ENCODE measurements at places on chromosomes 4 and X. TPM values are rescaled to one million over a fixed set of nuclear protein-coding genes. Genes with fewer than 3 reads are reported as not detected.
A peak's percentile ranks its signal among the peaks of the same experiment; 100 is the strongest.

Gene NFXL1
- total RNA-seq = 39.6 TPM

DNA sequence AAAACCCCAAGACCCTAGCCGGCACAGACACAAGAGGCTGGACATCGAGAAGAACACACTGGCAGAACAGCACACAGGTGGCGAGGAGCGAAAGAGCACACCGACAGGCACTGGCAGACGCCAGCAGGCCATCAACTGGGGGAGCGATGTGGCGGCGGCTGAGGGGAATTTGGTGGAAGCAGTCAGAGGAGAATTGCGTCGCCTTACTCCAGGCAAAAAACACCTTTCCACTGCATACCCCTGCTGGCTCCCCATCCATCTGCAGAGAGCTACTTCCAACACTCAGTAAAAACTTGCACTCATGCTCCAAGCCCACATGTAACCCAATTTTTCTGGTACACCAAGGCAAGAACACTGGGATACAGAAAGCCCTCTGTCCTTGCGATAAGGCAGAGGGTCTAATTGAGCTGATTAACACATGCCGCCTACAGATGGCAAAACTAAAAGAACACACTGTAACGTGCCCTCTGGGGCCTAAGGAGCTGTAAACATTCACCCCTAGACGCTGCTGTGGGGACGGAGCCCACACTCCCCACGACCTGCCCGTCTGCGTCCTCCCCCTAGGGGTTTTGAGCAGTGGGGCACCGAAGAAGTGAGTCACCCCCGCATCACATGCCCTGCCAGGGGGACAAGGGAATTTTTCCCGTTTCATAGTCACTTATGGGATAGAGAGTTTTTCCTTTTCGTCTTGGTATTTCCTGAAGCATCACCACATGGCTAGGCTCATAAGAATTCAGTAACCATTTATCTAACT is 262.3 kb downstream of the KCTD8 start:
- DNase-seq = no peak

DNA sequence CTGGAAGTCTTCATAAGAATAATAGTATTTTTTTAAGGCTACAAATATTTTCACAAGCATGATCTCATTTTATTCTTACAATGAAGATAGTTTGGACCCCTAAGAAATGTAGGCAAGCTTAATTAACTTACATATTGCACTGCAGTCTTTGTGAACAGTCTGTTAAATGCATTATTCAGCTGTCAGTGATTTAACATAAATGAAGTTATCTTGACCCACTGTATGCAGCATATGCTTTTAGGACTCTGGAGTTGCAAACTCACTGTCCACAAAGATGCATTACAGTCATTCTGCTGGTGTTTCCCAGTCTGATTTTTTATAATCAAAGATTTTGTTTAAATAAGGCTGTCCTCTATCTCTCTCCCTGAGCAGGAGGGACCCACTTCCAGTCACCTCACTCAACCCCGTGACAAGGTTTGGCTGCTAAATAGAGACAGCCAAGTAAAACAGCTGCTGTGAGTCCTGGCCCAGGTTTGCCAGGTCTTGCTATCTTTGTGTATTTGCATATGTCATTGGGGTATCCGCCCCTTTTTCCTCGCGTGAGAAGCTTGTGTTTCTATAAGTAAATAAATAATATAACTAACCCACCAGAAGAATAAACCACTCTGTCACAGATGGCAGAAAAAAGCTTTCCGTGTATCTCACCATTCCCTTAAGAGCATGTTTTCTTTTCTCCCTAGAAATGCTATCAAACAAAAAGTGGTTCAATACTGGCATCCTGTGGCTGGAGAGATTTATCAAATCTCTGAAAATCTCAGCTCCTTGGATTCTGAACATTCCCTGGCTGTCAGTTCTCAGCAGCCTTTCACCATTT is 67.0 kb downstream of the SLC7A11 start:
- DNase-seq = no peak

Gene CXCR3
- total RNA-seq = not detected

GRCh38 chr4:147731580-147732517 is at the start of gene ARHGAP10:
ARHGAP10 (plus strand) TSS chr4:147732088; CDS start chr4:147732302, 214 bp downstream.
- peak; percentile 58 for DNase-seq

Gene CXCL6
- 1.1 TPM for total RNA-seq

Gene NSG1
- total RNA-seq = 55.0 TPM

GRCh38 chr4:72966652-72967051 is 102.9 kb downstream of the COX18 start:
- no peak for DNase-seq

- no peak for DNase-seq
These were observed 88.5 kb downstream of the FAM193A start for GRCh38 chr4:2624782-2625530.

DNA sequence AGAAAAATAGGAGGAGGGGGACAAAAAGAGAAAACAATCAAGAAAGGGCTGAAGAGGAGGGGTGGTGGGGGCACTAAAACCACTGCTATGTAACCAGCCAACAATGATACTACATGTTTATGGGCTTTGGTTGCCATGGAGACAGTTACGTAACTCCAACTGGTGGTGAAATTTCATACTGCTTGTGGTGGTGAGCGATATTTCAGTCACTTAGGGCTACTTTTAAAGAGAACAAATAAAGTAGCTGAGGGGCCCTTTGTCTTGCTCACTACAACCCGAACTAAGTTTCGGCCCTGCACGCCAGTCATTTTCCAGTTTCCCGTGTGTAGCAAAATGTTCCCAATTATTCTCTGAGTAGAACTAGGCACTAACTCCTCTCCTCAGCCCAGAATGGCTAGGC is 275.2 kb upstream of the EDA2R start:
- DNase-seq = no peak

Gene PIN4
- 19.0 TPM for total RNA-seq

GRCh38 chr4:141002323-141002805 is 130.9 kb downstream of the RNF150 start:
- no peak for DNase-seq

DNA sequence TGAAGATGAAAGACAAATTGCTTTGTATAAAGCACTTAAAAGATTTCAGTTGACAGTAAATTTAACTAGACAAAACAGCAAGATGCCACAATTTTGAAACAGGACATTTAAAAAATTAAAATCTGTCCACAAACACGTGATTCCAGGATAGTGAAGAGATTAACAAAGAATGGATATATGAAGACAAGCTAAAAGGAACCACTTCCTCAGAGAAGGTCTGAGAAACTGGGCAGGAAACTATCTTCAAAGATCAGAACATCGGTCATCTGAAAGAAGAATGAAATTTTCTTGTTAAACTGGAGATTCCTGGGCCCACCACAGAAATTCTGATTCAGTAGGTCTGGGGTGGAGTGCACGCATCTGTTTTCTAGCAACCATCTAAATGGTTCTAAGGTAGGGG is 1.4 kb downstream of the RWDD4 start:
- DNase-seq = no peak

GRCh38 chr4:145697332-145697731 is 17.4 kb downstream of the C4orf51 start:
- no peak for DNase-seq

DNA sequence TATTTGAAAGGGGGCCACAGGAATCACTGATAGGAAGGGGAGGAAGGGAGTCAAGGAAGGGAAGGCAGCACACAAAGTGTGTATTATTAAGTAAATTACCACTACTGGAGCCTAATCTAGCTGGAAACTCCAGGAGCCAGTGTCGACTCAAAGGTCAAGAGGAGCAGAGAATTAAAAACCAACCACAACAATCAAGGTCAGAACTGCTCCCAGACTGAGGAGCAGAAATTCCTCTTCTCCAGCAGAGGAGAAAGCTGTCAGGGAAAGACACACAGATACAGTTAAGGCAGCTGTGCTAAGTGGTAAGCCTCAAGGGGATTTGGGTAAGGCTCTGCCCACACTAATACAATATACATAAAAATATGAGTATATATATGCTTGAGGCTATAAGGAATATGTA is 87.5 kb upstream of the PTPN13 start:
- DNase-seq = no peak

Gene SMIM10
- 2.2 TPM for total RNA-seq

Gene LIN54
- 19.6 TPM for total RNA-seq

GRCh38 chr4:140068271-140068670 is 85.7 kb downstream of the MAML3 start:
- no peak for DNase-seq

Gene NPNT
- total RNA-seq = 6.5 TPM

Gene ZDHHC15
- total RNA-seq = 2.3 TPM

Gene FGF2
- total RNA-seq = 2.9 TPM

GRCh38 chr4:18684932-18685331 is 663.4 kb upstream of the LCORL start:
- no peak for DNase-seq

GRCh38 chrX:74250574-74250973 is 53.4 kb upstream of the ZCCHC13 start:
- no peak for DNase-seq

- DNase-seq = no peak
These were observed 48.0 kb upstream of the MAP3K15 start for GRCh38 chrX:19563327-19563726.

Gene PRPS2
- 15.8 TPM for total RNA-seq

DNA sequence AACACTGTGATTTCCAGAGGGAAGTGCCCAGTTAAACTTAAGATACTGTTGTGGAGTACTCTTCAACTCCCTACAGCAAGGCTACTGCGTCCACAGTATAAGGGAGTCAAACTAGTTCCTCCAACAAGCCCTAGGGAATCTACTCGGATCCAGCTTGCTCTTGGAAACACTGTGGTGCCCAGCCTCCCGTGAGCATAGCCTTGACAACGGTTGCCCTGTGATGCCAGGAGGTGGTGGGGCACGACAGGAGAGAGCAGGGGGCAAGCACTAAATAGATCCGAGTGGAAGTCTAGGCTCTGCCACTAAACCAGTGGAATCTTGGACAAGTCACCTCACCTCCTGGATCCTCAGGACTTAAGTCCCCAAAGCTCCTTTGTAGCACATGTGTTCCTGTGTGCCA is 45.6 kb downstream of the SMC1A start:
- no peak for DNase-seq

DNA sequence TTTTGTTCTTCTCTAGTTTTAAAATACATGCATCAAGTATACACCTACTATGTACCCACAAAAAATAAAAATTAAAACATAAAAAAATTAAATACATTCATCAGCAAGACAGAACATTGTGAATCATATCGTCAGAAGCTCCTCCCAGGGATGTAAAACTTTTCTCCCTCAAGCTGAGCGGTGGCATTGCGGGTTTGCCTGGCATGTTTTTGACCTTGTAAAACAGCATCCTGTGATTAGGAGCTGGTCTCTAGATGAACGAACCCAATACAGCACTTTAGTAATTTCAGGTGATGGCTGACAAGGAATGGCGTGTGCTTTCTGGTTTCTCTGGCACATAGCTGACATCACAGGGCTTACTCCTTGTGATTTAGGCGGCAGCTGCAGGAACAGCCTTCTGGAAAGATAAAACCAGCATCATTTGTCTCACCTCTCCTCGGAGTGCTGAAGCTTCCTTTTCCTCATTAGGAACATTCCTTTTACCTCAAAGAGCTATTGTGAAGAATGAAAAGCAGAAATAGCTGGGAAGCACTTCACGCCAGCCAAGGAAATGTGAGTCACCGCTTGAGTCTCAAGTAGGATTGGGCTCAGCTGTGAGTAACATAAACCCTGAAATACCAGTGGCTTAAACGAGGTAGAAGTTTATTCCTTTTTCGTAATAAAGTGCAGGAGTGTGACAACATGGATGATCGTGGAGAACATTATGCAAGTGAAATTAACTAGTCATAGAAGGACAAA is 44.3 kb downstream of the NYX start:
- no peak for DNase-seq
